ENCODE measurements at places on chromosomes 4 and X. TPM values are rescaled to one million over a fixed set of nuclear protein-coding genes. Genes with fewer than 3 reads are reported as not detected.

The ZNF718 gene
- 3.6 TPM for total RNA-seq

- DNase-seq = peak; percentile 43
Measured at GRCh38 chr4:24853142-24853541, 57.8 kb downstream of the SOD3 start.

DNA sequence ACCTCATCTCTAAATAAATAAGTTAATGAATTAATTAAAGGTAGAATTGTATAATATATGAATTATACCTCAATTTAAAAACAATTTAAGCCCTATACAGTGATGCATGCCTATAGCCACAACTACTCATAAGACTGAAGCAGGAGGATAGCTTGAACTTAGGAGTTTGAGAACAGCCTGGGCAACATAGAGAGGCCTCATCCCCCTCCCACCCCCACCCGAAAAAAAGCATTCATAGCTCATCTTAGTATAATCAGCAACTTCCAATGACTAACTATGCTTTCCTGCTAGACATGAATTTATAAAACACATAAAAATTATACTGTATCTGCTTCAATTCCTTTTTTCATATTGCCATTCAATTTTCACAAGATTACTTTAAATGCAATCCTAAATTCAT lies 1.6 kb downstream of the LRBA start:
- no peak for DNase-seq

GRCh38 chrX:72079607-72080006 lies 52.1 kb downstream of the RTL5 start:
- DNase-seq = no peak

DNA sequence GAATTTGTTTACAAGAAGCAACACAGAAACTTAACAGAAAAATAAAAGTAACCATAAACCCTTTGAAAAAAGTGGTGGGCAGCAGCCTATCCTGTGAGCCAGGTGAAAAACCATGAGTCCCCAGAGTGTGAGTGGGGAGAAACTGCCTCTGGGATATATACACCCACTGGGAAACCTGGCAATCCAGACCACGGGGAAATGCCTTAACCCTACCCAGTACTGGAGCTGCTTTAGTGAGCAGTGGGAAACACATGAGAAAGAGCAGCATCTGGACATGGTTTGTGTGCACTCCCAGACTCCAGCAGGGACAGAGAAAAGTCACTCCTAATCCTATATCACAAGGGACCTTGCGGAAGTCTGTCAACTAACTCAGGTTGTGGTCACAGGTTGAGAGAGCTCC lies 39.4 kb downstream of the UGT2A2 start:
- DNase-seq = no peak
